ENCODE measurements at places on chromosomes 12 and 14.

GRCh38 chr12:108967869-108968540, 52.9 kb downstream of the SVOP start:
- DNase-seq, result no peak

DNA sequence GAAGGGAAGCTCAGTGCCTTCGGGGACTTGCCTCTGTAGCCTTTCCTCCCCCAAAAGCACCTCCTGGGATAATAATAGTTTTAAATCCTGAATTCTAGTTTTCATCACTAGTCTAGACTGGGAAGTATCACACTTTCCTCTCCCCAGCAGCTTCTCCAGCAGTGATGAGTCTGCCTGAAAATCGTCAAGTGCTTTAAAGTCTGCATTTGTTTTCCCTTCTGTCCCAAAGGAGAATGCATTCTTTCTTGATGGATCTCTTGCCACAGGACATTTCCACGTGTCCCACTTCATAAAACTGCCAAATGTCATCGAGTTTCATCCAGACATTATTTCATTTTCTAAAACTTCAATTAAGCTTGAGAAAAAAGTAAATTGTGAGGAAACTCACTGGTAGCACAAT, 15.0 kb downstream of the CSRP2 start:
- DNase-seq, result no peak

- DNase-seq, result peak; percentile 1
Measured at GRCh38 chr12:100827901-100828520, 33.4 kb downstream of the ANO4 start.

GRCh38 chr12:88960213-88960878, 380.1 kb upstream of the KITLG start:
- no peak for DNase-seq

DNA sequence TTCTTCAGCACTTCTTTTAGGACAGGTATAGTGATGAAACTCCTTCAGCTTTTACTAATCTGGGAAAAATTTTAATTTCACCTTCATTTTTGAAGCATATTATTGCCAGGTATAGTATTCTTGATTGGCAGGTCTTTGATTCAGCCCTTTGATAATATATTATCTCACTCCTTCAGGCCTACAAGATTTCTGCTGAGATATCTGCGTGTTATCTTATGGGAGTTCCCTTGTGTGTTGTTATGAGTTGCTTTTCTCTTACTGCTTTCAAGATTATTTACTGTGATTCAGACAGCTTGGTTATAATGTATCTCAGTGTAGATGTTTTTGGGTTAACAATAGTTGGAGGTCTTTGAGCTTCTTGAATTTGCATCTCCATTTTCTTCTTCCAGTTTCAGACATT, 87.4 kb downstream of the ATF7IP start:
- DNase-seq, result no peak

- DNase-seq, result no peak
Measured at GRCh38 chr12:26080911-26081310, 43.9 kb downstream of the BHLHE41 start.

GRCh38 chr14:33776871-33777270, 174.0 kb downstream of the EGLN3 start:
- DNase-seq, result no peak

- no peak for DNase-seq
Measured at GRCh38 chr14:31190219-31190603, 17.4 kb downstream of the HECTD1 start.
